Posterior cingulate gyrus (tissue), 11 donors: ENCODE measurements at places on chromosomes 7 and 10.

DNA sequence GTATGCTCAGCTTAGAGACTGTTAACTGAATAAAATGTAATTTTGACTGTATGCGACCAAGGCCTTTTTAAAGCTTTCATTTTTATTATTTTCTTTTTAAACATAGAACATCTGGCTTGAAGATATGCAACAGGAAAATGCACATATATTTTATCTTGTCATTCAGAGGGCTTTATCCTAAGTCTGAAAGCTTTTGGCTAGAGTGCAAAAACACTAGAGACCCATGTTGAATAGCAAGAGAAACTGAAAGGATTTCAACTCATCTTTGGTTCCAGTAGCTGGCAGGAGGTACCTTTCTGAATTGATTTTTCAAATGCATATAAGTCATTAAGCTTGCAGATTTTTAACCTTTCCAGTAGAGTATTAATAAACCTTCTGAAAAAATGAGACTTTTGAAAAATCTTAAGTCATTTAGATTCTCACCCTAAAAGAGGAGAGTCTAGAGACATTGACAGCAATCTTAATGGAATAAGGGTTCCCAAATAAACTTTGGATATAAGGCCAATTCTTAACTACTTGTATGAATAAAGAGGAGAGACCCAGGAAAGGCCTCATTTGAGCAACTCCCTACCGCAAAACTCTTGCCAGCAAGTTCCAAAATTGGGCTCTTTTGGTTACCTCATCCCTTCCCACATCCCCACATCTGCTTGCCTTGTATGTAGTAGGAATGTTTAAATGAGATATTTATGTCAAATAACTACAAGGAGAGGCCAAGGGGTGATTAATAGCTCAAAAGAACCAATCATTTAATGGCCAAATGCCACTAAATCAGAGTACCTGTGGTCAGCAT lies 454.4 kb downstream of the HTR7 start:
- no peak for DNase-seq

GRCh38 chr10:4721999-4722753 lies 103.8 kb upstream of the AKR1E2 start:
- DNase-seq: no peak

DNA sequence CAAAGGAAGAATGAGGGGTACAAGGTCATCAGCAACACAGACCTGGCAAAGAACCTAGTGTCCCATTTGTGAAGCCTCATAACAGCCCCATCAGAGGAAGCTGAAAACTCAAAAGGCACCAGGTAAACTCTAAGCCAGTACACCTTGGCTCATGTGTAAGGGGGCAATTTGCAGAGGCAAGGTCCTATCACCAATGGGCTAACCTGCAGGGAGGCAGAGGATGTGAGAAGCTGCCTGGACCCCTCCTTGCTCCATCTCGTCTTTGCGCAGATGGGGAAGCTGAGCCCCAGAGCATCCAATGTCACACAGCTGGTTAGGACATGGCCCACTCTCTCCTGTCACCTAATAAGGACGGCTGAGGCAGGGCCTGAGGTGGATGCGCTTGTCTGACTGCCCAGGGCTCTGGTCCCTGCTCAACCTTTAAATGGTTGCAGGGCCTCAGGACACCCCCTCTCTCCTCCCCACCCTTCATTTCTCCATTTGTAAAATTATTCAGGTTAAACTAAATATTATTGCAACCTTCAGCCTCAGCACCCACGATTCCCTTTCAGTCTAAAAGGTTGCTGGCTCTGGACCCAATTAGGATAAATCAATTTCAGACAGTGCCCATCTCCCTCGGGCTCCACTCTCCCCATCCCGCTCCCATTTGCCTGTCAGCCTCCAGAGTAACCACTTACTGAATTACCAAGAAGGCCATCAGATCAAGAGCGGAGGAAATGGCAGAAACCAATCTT lies 135.3 kb downstream of the OAT start:
- DNase-seq: no peak

DNA sequence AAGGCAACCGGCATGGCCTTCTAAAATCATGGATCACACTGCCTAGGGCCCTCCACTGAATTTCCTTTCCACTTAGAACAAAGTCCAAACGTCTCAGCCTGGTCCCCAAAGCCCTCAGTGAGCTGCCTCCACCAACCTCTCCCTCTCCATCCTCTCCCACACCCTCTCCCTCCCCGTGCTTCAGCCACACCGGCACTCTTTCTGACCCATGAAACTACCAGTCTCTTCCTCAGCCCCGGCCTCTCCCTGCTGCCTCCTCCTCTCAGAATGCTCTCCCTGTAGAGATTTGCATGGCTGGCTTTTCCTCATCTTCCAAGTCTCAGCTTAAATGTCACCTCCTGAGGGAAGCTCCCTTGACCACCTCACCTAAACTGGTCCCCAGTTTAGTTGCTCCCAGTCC lies 219.0 kb upstream of the ZMIZ1 start:
- no peak for DNase-seq

DNA sequence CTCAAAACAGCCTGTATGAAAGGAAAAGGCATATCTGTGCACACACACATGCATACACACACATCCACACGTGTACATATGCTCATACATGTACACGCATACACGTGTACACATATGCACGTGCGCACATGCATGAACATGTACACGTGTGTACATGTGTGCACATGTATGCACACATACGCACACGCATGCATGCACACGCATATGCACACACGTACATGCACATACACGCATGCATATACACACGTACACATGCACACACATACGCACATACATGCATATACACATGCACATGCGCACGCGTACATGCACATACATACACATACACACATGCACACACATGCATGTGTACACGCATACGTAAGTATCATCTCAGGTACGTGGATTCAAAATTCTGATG lies 19.4 kb downstream of the DIP2C start:
- no peak for DNase-seq

DNA sequence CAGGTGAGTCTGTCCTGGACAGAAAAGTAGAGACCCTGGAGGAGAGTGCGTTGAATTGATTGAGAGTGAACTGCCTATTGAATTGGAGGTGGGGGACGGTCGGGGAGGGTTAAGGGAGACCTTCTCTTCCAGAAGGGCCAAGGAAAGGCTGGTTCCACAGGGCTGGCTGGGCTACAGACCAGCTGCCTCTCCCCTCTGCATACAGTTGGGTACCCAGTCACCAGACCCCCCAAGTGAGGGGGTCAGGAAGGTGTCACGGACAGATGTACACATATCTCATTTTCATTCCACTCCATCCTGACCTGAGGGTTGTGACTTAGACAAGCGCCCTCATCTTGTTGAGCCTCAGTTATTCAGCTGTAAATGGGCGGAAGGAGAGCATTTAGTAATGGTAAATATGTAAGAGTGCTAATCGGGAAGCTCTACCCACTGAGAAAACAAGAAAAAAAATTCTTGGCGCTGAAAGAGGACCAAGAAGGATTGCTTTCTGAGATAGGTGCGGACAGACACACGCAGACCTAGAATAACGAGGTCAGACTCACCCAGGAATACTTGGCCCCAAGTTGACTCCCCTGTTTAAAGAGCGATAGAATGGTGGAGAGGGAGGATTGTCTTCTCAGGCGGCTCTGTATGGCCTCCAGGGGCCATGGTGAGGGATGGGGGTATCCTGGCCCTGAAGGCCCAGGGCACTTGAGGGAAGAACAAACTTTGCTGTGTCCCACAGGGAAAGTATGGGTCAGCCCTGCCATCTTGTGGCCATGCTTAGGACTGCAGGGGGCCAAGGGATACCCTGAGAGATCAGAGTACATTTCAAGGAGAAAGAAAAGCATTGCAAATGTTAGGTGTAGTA lies 7.2 kb upstream of the MBL2 start:
- peak; percentile 68 for DNase-seq

- DNase-seq: no peak
Measured at GRCh38 chr7:86790383-86790782, 146.7 kb downstream of the GRM3 start.

- no peak for DNase-seq
Measured at GRCh38 chr10:20616918-20617810, 279.9 kb downstream of the NEBL start.

DNA sequence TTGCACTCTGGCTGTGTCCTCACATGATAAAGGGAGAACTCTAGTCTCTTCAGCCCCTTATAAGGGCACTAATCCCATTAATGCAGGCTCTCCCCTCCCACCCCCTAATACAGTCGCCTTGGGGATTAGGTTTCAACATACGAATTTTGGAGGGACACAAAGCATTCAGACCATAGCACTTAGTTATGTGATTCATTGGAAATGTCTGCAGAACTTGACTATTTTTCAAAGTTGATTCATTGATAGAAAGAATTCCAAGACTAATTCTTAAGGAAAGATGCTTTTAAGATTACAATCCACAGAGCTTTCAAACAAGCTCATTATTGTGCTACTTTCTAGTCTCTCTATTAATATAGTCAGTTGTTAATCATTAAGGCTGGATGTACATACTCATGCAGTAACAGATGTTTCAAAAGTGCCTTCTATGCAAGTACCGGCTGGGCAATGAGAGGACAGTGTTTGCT lies 85.3 kb upstream of the RPA3 start:
- DNase-seq: no peak

DNA sequence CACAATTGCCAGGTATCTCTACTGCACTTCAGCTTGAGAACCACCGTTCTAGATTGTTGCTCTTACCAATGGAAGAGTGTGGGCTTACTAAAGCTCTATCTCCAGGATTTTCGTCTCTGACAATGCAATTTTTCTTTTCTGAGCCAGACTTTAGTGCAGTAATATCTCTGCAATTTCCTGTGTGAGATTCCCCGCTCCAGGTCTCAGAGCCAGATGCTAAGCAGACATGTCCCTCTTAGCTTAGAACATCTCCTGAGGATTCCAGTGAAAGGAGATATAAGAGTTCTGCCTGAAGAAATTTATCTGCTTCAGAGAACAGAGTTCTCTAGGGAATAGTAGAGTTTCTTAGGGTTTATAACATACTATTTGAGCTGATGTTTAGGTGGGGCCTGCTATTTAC lies 82.0 kb downstream of the SND1 start:
- DNase-seq: no peak

GRCh38 chr7:5248201-5248885 lies 34.4 kb upstream of the SLC29A4 start:
- no peak for DNase-seq

DNA sequence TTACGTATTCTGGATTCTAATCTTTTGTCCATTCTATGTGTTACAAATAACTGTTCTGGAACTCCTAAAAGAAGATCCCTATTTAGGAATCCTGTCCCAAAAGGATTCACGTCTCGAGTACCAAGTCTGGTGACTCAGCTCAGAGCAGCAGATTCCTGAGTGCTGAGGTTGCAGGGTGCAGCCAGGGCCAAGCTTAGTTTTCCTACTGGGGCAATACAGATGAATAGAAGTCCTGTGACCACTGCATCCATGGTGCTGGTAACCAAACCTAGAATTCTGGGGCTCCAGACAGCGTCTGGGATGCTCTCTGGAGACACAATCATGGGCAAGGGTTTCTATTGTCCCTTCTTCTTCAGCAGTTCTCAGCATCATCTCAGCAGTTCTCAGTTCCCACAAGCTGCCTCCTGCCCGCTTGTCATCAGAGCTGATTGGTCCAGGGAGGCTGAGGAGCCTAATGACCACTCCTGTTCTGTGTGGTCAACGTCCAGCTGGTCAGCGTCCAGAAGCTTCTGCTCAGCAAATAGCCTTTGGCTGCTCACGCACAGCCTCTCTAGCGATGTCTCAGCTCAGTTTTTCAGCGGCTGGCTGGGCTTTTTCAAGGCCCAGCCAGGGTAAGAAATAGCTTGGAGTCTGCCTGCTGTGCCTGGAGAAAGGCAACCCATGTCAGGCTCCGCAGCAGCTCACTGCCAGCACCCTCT lies 50.4 kb upstream of the C7orf33 start:
- DNase-seq: no peak

- DNase-seq: no peak
Measured at GRCh38 chr10:34262985-34263384, 552.1 kb downstream of the PARD3 start.
